ENCODE measurements at places on chromosomes 1 and 21. TPM values are rescaled to one million over a fixed set of nuclear protein-coding genes. Genes with fewer than 3 reads are reported as not detected.

KRTAP13-2 gene
- not detected for polyA plus RNA-seq

DNA sequence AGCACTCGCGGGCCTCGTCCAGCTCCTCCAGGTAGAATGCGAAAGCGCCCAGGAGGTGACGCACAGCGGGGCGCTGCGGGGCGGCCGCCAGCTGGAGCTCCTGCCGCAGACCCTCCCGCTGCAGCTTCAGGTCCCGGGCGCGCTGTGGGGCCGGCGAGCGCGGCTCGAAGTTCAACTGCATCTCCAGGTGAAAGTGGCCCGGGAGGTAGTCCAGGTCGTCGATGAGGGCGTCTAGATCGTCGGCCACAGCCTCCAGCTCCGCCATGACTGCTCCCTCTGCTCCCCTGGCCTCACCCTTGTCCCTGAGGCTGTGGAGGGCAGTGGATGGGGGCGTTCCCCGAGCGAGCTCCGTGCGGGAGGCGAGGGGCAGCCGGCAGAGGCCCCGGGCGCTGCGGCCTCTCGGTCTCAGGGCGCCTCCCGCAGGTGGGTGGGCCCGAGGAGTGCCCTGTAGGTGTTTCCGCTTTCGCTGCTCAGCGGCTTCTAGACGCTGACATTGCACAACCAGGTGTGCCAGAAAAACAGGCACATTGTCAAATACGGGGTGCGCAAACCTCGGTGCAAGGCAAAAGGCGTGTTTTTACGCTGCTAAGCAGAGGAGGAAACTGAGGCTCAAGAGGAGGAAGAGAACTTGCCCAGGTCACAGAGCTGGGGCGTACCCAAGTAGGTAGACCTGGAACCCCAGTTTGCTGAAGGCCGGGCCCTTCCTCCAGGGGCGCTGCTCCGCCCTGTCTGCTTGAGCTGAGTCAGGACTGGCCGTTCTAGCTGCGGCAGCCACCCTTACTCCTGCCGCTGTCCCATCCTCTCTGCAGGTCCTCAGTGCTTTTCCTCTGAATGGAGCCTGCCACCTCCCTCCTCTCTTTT is at the start of gene TTC22:
Gene TTC22, minus strand, starts transcription at position 425 of the 861 bp plus-strand sequence. Its CDS starts 160 bp downstream, at position 265.
- peaks cover 28% of the 10 kb centered on the region for H3K27me3 ChIP-seq
- H3K27ac ChIP-seq, result no peak within 1 kb of the TSS

DNA sequence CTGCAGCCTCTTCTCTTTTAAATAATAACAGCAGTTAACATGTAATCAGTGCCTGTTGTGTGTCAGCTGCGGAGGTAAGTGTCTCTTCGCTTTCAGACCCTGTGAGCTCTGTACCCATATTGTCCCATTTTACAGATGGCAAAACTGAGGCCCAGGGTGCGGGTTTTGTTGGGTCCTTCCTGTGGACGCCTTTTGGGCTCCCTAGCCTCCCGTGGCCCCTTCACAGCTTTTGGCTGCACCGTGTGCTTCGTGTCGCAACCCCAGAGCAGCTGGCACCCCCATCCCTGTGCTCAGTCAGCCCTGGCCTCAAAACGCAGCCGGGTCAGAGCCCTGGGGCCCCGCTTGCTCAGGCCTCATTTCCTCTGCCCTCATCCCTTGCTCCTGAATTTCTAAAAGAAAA is 53.8 kb downstream of the TLR5 start:
- no peaks in the 10 kb centered on the region for H3K4me1 ChIP-seq
- peaks cover 8% of the 10 kb centered on the region for H3K27me3 ChIP-seq
- no peaks in the 10 kb centered on the region for H3K36me3 ChIP-seq
- no peak overlapping the region for H3K27ac ChIP-seq
- no peak overlapping the region for H3K4me3 ChIP-seq

SLFNL1 gene
- polyA plus RNA-seq, result 0.01 TPM

GOLT1A gene
- polyA plus RNA-seq, result not detected

DNA sequence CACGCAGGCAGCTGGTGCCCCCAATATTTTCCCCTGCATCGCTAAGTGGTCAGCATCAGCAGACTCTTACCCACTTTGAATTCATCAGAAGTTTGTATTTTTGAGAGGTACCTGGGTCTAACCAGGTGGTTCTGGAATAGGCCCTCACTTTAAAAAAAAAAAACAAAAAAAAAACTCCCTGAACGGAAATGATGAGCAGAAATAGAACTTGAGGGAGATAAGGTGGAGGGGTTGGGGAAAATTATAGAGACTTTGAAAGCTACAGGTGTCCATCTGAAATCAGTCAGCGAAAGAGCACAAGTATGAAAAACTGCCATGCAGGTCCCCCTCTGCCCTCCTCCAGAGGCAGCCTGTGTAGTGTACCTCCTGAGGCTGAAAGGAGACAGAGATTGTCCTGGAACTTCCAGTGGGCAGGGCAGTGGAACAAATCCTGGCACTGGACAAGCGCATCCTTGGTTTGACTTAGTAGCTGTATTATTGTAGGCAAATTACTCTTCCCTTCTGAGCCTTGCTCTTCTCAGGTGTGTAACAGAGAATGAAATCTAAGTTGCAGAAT is 1.2 kb downstream of the SLAMF7 start:
- no peak for DNase-seq
- H3K36me3 ChIP-seq, result no peaks in the 10 kb centered on the region
- H3K27me3 ChIP-seq, result no peaks in the 10 kb centered on the region

GRCh38 chr1:64856553-64856952 is 109.8 kb downstream of the JAK1 start:
- no peaks in the 10 kb centered on the region for H3K4me1 ChIP-seq
- H3K27ac ChIP-seq, result no peak overlapping the region
- H3K27me3 ChIP-seq, result no peaks in the 10 kb centered on the region
- H3K36me3 ChIP-seq, result peaks cover 15% of the 10 kb centered on the region
- peak; percentile 6 for DNase-seq

MAGI3 gene
- polyA plus RNA-seq, result 5.8 TPM

TRPM2 gene
- polyA plus RNA-seq, result not detected

Measured in fibroblast of lung (primary cell).